CD4-positive, alpha-beta T cell treated with Interleukin-17A for 1 hour (primary cell): ENCODE measurements at places on chromosomes 5 and 9.

GRCh38 chr5:122924719-122925395, 79.4 kb downstream of the SNX24 start:
- DNase-seq: no peak

- DNase-seq: no peak
Observed at GRCh38 chr5:145887976-145888574, 15.3 kb upstream of the GRXCR2 start.

- DNase-seq: no peak
Observed at GRCh38 chr5:82635561-82636288, 357.6 kb upstream of the RPS23 start.

DNA sequence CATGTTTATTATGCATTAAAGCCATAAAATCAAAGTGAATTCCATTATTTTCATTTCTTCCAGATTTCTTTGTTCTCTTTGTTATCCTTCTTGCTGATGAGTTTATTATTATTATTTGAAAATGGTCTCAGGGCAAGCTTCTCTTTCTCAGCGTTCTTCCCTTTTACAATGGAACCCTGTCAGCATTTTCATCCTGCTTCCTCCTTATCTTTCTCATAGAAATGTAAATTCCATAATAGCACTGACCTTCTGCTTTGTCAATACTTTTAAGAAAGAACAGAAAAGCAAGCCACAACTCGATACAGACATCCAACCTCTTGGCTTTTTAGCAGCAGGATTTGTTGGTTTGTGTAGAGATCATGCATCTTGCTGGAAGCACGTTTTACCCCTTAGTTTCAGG, 114.0 kb upstream of the BASP1 start:
- DNase-seq: no peak

DNA sequence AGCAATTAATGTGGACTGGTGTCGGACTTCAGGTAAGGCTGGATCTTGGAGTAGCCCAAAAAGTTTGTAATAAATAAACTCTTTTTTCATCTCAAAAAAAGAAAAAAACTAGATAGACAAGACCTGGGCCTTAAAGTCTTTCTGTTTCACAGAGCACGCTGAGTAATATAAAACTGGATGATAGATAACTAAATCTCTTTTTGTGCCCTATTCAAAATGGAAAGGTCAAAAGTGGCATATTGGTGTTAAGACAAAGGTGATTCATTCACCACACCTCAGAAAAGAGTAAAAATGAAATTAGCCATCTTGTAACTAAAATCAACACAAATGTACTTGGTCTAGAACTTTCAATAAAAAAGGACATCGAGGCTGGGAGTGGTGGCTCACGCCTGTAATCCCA, 30.3 kb upstream of the RFK start:
- no peak for DNase-seq
